Stimulated activated CD4-positive, alpha-beta T cell treated with anti-CD3 and anti-CD28 coated beads, Interleukin-4, amount 100 ng/mL, for 4 hours (primary cell): ENCODE measurements at places on chromosomes 6 and 20.

- no peak for DNase-seq
These were observed 38.8 kb upstream of the SIRPA start for GRCh38 chr20:1856424-1856823.

- no peak for DNase-seq
These were observed at the start of gene KCNS1 for GRCh38 chr20:45100563-45101245. TSS of gene KCNS1 (minus strand) at chr20:45101127. CDS start at chr20:45099236, 1,891 bp downstream.

DNA sequence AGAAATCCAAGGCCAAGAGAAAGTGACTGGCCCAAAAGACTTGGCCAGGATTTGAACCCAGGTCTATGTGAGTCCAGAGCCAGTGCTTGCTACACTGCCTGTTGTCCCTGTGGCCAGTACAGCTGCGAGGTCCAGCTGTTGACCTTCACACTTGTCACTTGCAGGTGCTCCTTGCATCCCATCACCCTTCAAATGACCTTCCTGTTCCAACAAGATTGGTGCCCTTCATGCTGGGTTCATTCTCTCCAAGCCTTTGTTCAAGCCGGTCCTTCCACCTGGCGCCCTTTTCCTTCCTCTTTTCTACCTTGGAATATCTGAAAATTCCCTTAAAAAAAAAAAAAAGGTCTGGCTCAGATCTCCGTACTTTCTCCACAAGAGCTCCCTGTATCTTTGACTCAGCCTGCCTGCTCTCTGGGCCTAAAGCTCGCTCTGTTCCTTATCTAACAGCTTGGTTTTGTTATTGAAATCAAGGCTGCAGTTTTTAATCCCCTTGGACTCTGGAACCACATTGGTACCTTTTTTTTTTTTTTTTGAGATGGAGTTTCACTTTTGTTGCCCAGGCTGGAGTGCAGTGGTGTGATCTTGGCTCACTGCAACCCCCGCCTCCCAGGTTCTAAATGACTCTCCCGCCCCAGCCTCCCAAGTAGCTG is 22.2 kb upstream of the MRPS18A start:
- no peak for DNase-seq

GRCh38 chr20:32523613-32524213 is 61.4 kb downstream of the NOL4L start:
- no peak for DNase-seq

DNA sequence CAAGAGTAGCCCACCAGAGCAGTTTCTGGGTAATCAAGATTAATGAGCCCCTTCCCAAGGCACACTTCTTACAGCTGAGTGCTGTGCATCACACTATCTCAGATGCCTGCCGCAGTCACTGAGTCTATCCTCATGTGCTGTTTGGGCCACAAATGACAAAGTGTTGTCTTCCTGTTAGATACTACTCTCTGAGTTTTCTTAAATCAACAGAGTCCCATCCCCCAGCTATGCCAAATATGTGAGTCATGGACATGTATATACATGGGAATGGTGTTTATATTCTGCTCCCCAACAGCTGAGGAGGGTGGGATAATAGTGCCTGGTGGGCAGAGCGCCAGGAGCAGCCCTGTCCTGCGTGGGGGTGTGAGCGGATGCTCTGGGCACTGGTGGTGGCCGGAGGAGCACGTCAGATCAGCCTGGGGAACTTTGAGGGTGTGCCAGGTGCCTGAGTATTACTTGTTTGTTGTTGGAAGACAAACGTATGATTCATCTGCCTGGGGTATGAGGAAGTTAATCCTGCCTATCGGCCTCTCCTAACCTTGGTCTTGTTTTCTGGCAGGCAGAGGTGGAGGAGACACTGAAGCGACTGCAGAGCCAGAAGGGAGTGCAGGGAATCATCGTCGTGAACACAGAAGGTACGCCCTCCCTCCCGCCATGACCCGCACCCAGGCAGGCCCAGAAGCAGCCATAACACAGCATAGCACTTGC is 9.6 kb downstream of the DYNLRB1 start:
- no peak for DNase-seq
